ENCODE measurements at places on chromosomes 5 and 9.

DNA sequence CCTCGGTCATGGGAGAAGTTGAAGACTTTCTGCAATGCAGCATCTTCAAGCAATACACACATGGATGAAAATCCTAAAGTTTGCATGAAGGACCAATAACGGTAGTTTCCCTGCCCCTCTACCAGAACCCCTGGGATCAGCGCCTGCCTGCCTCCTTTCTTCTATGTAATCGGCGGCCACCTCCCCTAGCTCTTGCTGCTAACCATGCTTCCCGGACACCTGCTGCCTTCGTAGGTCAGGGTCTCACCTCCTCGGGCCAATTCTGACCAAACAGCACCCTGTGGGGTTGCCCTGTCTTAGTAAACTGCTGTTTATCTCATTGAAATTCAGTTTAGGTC, 388 bp upstream of the MED10 start:
- DNase-seq = no peak

DNA sequence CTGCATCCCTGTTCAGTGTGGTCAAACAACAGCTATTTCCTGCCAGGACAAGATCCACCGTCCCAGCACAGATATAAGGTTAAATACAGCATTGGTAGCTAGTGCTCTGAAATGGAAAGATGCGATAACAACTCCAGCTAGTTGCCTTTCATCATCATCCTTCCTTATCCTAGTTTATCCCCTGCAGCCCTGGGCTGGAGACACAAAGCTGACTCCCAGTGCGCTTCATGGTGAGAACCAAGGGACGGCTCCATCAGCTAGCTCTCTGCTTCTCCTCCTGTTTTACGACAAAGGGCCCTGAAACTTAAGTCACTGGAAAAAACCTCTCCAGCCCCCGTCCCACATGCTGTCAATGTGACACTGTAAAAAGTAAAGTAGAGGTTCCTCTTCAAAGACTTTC, 37.9 kb downstream of the CDC14B start:
- no peak for DNase-seq

DNA sequence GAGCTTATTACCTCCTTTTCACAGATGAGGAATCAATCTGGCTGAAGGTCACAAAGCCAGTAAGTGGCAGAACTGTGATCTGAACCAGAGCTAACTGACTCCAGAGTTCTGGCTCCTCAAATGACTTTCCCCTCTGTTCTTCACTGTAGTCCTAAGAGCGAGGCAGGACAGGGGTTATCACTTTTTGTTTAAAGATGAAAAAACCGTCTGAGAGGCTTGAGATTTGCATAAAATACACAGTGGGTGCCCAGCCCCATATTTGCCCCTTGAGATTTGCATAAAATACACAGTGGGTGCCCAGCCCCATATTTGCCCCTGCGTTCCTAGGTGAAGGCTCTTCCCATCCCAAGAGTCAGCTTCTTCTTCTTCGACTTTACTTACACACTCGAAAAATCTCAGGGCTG, 667 bp downstream of the FBXO10 start:
- no peak for DNase-seq

GRCh38 chr5:82422001-82422740, 144.0 kb upstream of the RPS23 start:
- DNase-seq = no peak

DNA sequence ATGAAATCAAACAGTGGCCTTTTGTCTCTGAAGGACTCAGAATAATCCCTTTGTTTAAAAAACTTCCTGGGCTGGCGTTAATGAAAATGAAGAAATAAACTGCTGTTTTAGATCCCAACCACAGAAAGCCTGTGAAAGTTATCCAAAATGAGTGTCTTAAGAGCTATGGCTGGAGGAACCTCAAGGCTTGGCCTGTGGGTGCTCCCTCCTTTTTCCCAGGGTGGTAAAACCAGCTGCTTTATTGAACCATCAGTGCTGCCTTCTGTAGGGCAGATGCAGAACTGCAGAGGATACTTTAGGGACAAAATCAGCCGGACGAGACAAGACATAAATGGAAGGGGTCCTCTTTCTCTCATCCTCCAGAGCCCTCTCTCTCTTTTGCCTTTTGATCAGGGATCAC, 100.9 kb downstream of the SMARCA2 start:
- no peak for DNase-seq

DNA sequence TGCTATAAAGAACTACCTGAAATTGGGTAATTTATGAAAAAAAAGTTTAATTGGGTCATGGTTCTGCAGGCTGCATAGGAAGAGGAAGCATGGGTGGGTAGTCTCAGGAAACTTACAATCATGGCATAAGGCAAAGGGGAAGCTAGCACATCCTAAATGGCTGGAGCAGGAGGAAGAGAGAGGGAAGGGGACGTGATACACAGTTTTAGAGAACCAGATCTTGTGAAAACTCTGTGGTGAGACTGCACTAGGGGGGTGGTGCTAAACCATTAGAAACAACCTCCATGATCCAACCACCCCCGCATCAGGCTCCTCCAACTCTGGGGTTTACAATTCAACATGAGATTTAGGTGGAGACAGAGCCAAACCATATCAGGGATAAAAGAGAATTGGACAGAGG, 624.2 kb downstream of the PRR16 start:
- DNase-seq = no peak

DNA sequence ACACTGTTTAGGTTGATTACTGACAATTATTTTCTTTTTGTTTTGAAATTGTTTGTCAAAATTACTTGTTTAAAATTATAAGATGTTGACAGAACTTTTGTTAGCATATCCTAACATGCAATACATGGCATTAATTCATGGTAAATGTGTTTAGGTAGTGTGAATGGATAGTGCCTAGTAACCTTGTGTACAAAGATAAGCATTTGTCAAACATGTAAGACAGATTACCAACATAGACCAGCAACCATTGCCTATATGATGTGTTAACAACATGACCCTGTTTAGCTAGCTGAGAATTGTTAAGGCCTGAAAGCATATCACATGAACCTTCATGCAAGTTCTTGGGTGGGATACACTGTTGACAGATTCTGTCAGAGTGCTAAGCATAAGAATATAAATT, 13.4 kb downstream of the MAN2A1 start:
- no peak for DNase-seq

- no peak for DNase-seq
Measured at GRCh38 chr9:84054341-84055010, 73.9 kb downstream of the RMI1 start.

DNA sequence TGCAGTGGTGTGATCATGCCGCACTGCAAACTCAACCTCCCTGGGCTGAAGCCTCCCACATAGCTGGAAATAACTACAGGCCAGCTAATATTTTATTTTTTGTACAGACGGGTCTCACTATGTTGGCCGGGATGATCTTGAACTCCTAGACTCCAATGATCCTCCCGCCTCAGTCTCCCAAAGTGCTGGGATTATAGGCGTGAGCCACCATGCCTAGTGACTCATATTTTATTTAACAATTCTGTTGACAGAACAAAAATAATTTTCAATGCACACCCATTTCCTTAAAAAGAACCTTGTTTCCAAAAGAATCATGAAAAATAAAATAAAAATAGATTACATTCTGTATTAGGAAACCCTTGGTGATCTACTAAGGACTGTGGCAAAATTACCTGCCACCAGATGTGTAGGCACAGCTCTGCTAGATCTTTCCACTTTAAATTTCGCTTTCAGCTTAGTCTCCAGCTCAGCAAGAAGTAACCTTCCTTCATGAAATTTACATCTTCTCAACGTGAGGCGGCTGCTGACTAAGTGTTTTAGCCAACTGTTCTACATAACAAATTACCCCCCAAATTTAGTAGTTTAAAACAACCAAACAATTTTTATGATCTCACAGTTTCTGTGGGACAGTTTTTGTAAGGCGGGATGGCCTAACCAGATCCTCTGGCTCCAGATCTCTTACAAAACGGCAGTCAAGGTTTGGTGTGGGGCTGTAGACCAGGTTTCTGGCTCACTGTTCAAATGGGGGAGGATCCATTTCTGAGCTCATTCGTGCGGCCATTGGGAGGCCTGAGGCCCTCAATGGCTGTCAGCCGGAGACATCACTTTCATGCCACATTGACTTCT, 32.6 kb upstream of the GOLPH3 start:
- no peak for DNase-seq

DNA sequence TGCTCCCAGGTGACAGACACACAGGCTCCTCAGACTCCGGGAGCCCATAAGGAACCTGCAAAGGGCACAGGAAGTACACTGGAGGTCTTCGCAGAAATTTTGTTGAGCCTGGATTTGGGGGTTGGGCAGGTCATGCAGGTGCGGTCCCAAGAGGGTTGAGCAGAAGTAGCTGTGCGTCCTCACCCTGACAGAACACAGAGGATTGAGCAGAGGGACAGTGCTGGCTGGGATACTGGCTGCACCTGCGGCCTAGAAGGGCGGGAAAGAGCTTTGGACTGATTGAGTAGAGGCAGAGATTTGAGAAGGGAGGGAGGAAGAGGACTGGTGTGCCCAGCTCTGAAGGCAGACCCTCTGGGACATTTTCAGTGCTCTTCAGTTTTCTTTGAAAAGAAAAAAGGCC, 65.4 kb downstream of the PTPDC1 start:
- DNase-seq = no peak

DNA sequence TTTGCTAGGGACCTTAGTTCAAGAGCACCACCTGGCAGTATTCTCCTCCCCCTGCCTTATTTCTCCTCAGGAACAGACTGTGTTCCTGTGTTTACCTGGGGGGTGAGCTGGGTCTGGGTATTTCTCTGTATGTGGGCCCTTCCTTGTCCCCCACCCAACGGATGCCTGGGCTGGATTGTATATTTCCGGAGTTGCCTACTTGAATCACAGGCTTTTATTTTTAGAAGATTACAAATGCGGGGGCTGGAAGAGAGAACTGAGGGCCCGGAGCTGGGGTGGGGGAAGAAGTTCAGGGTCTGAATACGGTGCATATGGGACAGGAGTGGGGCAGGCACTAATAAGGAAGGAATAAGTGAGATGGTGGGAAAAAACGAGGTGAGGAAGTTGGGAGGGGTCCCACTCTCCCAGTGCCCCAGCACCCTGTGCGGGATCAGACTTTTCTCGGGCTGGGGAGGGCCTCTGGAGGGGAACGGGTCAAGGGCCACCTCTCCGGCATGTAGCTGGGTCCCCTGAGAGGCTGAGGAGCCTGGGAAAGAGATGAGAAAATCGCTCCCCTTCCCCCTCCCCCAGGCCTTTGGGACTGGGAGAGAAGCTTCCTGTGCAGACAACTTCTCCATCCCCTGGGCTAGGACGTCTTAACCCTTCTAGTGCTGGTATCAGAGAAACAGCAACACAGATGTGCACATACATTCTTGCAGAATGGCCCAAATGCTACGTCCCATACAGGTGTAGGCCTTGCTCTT, 42.1 kb downstream of the PCDH1 start:
- DNase-seq = no peak

DNA sequence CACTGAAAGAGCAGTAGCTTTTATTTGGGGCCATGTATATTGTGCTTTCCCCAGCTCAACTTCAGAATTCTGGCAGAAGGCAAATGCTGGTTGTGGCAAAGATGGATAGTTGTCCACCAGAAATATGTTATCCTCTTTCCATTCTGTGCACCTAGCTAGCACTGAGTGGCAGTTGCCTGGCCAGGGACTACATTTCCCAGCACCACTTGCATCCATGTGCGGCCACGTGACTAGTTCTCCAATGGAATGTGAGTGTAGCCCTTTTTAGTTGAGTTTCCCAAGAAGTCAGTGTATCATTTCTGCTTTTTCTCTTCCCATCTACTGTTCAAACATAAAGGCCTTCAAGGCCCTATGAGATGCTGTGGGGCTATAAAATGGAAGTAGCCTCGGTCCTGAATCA, 354.0 kb upstream of the CLINT1 start:
- no peak for DNase-seq

Data from C1 segment of cervical spinal cord (tissue), 14 donors.